ENCODE measurements at places on chromosomes 11 and 22. TPM values are rescaled to one million over a fixed set of nuclear protein-coding genes. Genes with fewer than 3 reads are reported as not detected.

GRCh38 chr11:114087025-114087424, 27.5 kb downstream of the ZBTB16 start:
- no peak for DNase-seq

DNA sequence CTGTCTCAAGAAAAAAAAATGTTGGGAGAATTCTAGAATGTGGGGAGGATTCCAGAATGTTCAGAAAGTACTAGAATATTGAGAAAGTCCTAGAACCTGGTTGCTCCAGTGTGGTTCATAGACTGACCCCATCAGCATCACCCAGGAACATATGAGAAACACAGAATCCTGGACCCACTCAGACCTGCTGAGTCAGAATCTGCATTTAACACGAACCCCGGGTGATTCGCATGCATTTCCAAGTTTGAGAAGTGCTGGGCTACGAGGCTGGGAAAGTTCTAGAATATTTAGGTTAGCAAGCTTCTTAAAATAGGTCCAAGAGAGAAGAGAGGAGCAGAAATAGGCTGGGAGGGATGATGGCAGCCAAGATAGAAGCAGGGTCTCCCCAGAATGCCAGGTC, 6.4 kb downstream of the C1QTNF6 start:
- DNase-seq, result no peak

- no peak for DNase-seq
Measured at GRCh38 chr11:122175306-122175705, 59.3 kb upstream of the BLID start.

- no peak for DNase-seq
Measured at GRCh38 chr11:111001081-111001430, 244.5 kb upstream of the POU2AF2 start.

DNA sequence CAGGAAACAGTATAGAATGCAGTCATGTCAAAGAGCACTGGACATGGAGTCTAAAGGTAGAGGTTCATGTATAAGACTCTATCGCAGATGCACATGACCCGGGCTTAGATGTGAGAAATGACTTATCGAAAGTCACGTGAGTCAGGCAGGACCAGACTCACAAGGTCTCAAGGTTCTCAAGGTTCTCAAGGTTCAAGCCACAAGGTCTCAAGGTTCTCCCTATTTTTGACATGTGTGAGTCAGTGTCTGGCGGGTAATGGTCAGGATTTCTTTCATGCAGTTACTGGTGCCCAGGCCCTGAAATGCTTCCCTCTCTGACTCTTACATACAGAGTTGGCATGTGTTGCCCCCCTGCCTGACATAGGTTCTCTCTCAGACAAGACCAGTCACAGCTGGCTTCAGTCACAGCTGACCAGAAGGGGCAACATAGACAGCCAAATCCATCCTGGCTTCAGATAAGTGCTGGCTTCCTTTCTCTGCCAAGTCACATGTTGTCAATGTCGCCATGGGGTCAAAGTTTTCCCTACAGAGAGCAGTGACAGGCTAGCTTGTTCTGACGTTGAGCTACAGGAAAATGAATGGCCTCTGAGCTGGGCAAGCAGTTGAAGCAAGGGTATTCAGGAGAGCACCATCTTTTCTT, 10.1 kb downstream of the CSRP3 start:
- DNase-seq, result no peak

GRCh38 chr22:37178350-37179125, 9.5 kb downstream of the C1QTNF6 start:
- no peak for DNase-seq

DNA sequence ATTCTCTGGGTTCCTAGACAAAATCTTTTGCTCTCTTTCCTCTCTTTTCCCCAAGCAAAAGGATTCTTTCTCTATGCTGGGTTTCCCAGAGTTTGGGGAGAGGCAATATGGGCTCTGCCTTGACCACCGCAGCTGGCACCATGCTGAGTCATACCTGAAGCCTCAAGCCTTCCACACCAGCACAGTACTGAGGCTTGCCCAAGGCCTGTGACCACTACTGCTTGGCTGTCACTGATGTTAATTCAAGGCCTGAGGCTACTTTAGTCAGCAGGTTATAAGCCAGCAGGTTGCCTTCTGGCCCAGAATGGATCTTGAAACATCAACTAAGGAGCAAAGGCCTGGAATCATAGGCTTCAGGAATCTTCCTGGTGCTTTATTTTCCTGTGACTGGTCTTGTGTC, 185.3 kb downstream of the DYNC2H1 start:
- DNase-seq, result no peak

DNA sequence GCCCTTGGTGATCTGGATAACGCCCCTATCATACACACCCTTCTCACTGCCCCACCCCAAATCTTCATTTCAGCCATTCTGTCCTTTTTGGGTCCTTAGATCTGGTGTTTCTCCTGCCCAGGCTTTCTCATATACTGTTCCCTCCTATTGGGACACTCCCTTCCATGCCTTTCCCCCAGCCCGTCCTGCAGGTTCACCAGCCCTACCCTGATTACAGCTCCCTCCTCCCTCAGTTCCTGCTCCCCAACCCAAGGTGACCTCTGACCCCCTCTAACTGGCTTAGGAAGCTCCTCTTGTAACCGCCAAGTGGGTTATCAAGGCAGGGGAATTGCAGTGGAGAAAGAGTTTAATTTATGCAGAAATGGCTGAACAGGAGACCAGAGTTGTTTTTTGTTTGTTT, 13.0 kb downstream of the MTFP1 start:
- no peak for DNase-seq

- no peak for DNase-seq
Measured at GRCh38 chr11:75244052-75244814, 3.7 kb downstream of the TPBGL start.

DNA sequence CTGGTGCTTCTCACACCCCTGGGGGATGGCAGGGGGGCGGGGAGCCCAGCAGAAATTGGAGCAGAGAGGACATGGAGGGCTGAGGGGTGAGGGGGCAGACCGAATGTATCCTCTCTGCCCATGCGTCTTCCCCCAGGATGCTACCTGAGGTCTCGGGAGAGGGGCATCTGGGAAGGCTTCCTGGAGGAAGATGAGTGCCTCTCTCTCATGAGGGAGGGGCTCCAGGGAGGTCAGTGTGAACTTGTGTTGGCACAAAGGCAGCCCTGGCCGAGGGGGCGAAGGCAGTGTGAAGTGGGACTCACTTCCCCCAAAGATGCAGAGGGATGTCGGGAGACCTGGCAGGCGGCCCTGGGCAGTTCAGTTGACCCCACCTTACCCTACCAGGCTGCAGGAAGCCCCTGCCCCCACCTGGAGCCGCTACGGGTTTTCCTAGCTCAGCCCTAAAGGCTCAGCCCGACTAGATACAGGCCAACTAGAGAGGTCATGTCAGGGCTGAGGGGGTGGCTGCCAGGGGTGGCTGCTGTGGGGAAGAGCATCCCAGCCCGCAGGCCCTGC, 10.4 kb downstream of the ASCL2 start:
- DNase-seq, result no peak

DNA sequence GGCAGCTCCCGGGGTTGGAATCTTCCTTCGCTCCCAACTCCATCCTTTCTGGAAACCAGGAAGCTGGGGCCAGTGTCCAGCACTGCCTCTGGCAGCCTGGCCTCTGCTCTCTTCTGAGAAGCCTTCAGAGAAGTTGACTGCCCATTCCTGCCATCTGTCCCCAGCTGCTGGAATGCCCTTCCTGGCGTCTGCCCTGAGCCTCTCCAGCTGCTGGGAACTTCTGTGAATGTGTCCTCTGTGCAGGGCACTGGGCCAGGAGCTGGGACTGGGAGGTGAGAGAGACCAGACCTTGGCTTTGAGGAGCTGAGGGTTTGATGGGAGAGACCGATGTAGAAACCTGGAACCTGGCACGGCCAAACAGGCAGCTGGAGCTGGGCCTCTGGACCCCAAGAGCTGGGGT, 5.9 kb upstream of the SOX10 start:
- no peak for DNase-seq

DNA sequence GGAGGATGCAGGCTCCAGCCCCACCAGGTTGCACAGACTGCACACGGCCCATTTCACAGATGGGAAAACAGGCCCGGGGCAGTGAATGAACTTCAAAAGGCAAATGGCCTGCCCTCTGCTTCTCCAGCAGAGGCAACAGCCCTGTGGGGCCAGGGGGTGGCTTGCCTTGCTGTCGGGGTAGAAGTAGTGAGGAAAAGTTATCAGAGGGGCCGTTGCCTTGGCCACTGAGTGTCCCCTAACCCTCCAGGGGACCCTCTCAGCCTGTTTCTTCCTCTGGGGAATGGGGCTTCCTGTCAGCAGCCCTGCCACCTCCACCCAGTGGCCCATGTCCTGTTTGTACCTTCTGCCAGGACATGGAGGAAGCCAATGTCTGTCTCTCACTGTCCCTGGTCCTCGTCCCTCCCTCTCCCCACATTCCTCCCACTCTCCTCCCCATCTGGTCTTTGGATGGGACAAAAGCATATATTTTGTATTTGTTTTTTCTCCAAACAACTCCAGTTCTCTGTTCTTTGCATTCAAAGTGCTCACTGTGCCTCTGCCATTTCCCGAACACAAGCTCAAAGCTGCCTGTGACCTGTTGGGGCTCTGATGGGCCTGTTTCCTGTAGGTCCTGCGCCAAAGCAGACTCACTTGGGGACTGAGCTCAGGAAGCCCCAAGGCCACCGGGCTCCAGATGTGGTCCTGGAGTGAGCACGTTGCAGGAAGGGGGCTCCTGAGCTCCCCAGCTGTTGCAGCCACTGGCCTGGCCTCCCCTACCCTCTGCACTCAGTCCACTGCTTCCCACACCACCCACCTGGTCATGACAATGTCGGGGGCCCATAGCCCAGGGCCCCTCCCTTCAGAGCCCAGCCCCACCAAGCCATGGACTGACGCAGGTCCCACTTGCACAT, 9.5 kb downstream of the MAP4K2 start:
- no peak for DNase-seq

- DNase-seq, result no peak
Measured at GRCh38 chr11:58659404-58659803, 36.9 kb downstream of the CNTF start.

GRCh38 chr22:26783885-26784284, 126.5 kb downstream of the MIAT start:
- no peak for DNase-seq

- DNase-seq, result no peak
Measured at GRCh38 chr22:44938886-44939285, 70.9 kb downstream of the PHF21B start.

GRCh38 chr11:46520971-46521745, 72.7 kb downstream of the AMBRA1 start:
- DNase-seq, result no peak

- DNase-seq, result peak; percentile 23
Measured at GRCh38 chr22:37726241-37726887, 29.5 kb downstream of the TRIOBP start.

DNA sequence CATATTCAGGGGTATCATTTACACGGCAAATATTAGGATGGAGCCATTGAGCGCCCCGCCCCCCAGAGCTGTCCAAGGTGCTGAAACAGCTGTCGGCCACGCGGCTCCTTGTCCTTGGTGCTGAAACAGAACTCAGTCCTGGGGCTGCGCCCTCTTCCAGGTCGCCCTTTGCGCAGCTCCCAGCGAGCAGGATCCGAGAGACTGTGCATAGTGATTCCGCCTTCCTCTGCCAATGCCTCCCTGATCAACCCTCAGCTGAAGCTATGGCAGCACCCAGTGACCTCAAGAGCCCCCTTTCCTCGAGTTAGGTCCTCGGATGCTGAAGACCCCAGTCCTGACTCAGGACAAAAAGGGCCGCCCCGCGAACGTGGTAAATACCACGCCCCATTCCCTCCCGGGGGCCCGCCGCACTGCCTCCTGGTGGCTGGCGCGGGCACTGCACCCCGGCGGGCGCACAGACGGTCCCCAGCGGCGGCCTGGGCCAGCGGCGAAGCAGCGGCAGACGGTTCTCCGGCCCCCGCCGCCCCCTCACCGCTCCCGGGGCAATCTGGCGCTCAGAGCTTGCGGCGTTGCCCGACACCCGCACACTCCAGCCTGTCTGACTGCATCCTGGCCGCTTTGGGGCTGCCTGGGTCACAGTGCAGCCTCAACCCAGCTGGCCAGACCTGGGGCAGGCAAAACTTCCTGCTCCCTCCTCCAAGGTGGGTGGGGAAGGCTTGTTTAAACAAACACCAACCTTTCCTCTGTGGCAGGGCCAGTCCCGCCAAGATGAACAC, 13.4 kb downstream of the SYT7 start:
- DNase-seq, result peak; percentile 74

- no peak for DNase-seq
Measured at GRCh38 chr11:75262961-75263852, 22.6 kb downstream of the TPBGL start.

- DNase-seq, result no peak
Measured at GRCh38 chr11:15835788-15836411, 520.4 kb downstream of the SOX6 start.

DNA sequence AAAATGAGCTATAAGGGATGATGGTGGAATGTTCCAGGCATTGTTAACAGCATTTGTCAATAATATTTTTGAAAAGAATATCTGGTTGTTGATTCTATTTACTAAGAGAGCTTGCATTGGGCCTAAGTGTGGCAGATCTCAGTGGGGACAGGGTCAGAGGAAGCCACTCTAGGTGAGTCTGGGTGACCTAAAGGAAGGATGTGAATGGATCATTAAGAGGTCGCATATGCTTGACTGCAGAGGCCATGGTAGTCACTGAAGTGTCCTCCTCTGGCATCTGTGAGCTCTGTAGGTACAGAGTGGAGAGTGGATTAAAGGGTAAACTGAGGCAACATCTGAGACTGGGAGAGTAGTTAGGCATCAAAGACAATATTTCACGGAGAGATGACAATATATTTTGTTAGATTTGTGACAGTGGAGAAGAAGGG, 37.9 kb upstream of the TOP3B start:
- no peak for DNase-seq

DNA sequence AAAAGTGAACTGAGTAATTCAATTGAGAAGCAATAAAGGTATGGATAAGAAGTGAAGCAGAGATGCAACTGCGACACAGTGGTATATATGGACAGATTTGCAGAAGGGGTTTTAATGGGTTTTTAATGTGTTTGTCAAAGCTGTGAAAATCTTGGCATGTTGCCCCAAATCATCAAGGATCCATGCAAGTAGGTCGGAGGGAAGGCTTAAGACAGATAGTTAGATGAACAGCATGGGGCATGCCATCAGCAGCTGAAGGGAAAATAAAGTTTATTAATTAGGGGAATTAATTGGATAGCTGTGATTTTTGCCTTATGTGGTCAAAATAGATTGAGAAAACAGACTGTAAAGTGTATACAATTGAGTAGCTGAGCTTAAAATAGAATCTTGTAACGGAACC, 840.1 kb downstream of the JRKL start:
- DNase-seq, result no peak

The TMEM191C gene
- 3.2 TPM for total RNA-seq

The TBX10 gene
- total RNA-seq, result 5.7 TPM

The NELL1 gene
- not detected for total RNA-seq

The APOL5 gene
- 1.2 TPM for total RNA-seq

The P2RY2 gene
- total RNA-seq, result not detected

The C11orf87 gene
- not detected for total RNA-seq

The BBOX1 gene
- total RNA-seq, result not detected

The CD3E gene
- 2.0 TPM for total RNA-seq

The OR5P2 gene
- total RNA-seq, result not detected

The NF2 gene
- total RNA-seq, result 31.6 TPM

The TSSK2 gene
- not detected for total RNA-seq

The F2 gene
- 0.48 TPM for total RNA-seq
